ENCODE measurements at places on chromosomes 5 and 9.

- no peak for DNase-seq
Observed at GRCh38 chr5:176364765-176365350, 429 bp upstream of the ARL10 start.

GRCh38 chr9:114309096-114309495 is 13.8 kb upstream of the ORM1 start:
- no peak for DNase-seq

DNA sequence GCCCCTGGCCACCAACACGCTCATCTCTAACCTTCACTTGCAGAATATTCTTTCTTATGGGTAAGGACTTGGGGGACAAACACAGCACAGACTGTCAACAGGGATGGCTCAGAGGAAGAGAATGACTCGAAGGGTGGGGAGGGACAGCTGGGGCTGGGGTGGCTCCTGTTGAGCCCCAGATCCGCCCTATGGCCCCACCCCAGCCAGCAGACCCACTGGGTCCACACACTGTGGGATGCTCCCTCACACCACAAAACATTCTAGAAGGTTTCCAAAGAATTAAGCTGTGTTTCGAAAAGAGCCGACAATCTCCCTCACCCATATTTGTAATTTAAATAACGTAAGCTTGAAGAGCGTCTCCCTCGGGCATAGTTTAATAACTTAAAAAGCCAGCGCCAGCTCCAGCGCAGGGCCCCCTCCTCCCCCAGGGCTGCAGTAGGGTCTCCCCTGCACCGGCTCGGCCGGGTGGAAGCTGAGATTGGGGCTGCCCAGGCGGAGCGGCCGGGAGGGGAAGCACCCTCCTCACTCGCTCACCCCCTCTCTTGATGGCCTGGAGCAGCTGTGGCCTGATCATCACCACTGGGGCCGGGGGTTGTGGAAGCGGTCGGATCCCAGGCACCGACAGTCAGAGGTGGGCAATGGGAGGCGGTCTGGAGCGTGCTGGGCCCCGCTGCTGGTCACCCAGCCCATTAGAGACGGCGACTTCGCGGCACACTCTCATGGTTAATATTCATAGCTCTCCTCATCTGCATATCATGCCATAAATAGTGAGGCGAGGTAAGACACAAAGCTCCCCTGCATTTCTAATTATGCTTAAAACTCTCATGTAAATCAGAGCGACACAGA is 37.6 kb downstream of the NACC2 start:
- no peak for DNase-seq

DNA sequence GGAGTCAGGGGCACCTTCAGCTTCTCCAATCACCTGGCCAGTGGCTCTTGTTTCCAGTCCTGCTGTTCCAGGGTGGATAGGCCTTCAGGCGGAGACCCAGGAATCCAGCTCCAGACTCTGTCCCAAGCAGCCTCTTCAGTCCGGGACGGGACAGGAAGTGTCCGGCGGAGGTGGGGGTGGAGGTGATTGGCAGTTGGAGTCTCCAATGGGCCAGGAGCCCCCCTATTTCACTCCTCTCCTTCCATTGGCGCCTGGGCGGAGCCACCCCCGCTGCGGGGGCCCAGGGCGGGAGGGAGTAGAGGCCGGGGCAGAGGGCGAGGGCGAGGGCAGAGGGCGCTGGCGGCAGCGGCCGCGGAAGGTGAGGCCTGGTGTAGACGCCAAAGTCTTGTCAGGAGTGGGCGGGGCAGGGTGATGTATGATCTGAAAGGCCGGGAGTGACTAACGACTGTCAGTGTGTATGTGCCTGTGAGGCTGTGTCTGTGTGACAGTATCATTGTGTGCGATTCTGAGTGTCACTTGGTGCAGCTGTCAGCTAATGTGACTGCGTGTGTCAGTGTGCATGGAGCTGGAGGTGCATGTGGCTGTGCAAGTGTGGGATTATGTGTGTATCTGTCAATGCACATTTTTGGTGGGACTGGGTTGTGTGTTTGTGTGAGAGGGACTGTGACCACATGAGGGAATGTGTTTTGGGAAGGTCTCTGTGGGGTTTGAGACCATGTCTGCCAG is at the start of gene IL11RA:
IL11RA (plus strand) TSS at position 310 of the 726 bp plus-strand sequence. CDS start 3,033 bp downstream, outside the sequence.
- DNase-seq = peak; percentile 45

- DNase-seq = no peak
Observed at GRCh38 chr9:116821633-116822229, 134.6 kb downstream of the TRIM32 start.

- DNase-seq = no peak
Observed at GRCh38 chr9:11457825-11458790, 845.3 kb upstream of the PTPRD start.

DNA sequence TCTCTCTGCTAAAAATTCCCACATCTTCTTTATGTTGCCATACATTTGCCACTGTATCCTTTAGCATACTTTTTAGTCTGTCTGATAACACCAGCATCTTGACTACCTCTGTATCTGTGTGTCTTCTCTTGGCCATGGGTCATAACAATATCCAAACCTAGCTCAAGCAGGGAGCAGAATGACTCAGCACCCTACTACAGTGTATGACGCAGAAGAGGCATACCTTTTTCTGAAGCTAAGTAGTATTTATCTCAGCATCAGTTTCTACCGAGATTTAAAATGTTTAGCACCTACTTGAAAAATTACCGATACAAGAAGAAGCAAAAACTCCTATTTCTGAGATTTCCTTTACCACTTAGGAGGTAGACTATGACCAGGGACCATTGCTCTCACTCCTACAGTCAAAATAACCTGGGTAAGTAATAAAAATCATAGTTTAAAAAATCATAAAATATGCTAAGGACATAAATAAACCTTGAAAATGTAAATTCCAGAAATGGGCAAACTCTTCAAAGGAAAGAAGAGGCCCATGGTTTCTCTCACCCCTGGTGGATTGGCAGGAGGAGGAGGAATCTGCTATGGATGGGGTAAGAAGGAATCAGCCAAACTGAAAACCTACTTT is 286.5 kb downstream of the MAST4 start:
- no peak for DNase-seq

GRCh38 chr9:80407220-80407619 is 835.5 kb downstream of the TLE4 start:
- DNase-seq = no peak

DNA sequence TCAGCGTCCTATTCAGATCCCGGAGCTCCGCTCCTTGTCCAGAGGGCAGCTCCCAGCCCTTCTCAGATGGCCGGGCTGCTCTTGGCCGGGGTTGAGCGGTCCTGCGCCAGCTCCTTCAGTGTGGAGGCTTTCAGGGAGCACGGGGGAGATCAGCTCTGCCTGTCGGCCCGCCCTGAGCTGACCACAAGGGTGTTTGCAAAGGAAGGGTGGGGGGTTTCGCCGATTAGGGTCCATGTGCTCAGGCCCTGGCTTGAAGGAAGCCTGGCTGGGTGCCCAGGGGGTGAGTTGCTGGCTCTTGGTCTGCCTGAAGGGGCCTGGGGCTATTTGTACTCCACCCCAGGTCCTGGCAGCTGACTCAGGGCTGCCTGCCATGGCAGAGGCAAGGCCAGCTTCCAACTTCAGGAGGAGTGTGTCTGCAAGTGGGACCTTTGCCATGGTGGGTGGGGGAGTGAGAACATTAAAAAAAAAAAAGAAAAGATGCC is 250.1 kb upstream of the KLF4 start:
- no peak for DNase-seq
